ENCODE measurements at places on chromosomes 7 and 10. TPM values are rescaled to one million over a fixed set of nuclear protein-coding genes. Genes with fewer than 3 reads are reported as not detected.

The SLC13A1 gene
- total RNA-seq = not detected

The SRGN gene
- 344 TPM for total RNA-seq

The C10orf67 gene
- total RNA-seq = not detected

The COL28A1 gene
- total RNA-seq = 0.29 TPM

The GDF10 gene
- under 0.01 TPM for total RNA-seq

The ZNF789 gene
- total RNA-seq = 6.9 TPM

The CDC14C gene
- 0.29 TPM for total RNA-seq

The HABP2 gene
- not detected for total RNA-seq

The PTPN20 gene
- total RNA-seq = 9.1 TPM

The SPDYE2B gene
- not detected for total RNA-seq

The SOSTDC1 gene
- total RNA-seq = under 0.01 TPM

The PROSER2 gene
- total RNA-seq = 6.9 TPM

The AZGP1 gene
- total RNA-seq = not detected

The HTR5A gene
- not detected for total RNA-seq

The SFRP4 gene
- total RNA-seq = 151 TPM

The ADAMTS14 gene
- total RNA-seq = 2.9 TPM

The RAB18 gene
- total RNA-seq = 48.9 TPM

The ADAM12 gene
- total RNA-seq = 361 TPM

The RSPH10B gene
- under 0.01 TPM for total RNA-seq

The TET1 gene
- 4.0 TPM for total RNA-seq

The CYP3A5 gene
- total RNA-seq = under 0.01 TPM

The USP6NL gene
- 14.1 TPM for total RNA-seq

The EBLN1 gene
- not detected for total RNA-seq

The SKIDA1 gene
- total RNA-seq = 0.29 TPM

The PCDH15 gene
- not detected for total RNA-seq

The ZNF804B gene
- not detected for total RNA-seq

The FANK1 gene
- total RNA-seq = 8.5 TPM

The CLDN12 gene
- 39.8 TPM for total RNA-seq

The USP54 gene
- 25.0 TPM for total RNA-seq

The ANKRD61 gene
- total RNA-seq = not detected

The NRP1 gene
- 200 TPM for total RNA-seq

The STRIP2 gene
- 19.7 TPM for total RNA-seq

The UCMA gene
- total RNA-seq = not detected

The CUZD1 gene
- total RNA-seq = 0.59 TPM

The ANXA11 gene
- total RNA-seq = 112 TPM

The CPA4 gene
- 28.2 TPM for total RNA-seq

The JAZF1 gene
- total RNA-seq = 15.9 TPM

The MMP21 gene
- total RNA-seq = not detected
